ENCODE measurements at places on chromosomes 3 and 15.

GRCh38 chr3:197019021-197019420 lies 10.6 kb downstream of the MELTF start:
- no peak for DNase-seq

DNA sequence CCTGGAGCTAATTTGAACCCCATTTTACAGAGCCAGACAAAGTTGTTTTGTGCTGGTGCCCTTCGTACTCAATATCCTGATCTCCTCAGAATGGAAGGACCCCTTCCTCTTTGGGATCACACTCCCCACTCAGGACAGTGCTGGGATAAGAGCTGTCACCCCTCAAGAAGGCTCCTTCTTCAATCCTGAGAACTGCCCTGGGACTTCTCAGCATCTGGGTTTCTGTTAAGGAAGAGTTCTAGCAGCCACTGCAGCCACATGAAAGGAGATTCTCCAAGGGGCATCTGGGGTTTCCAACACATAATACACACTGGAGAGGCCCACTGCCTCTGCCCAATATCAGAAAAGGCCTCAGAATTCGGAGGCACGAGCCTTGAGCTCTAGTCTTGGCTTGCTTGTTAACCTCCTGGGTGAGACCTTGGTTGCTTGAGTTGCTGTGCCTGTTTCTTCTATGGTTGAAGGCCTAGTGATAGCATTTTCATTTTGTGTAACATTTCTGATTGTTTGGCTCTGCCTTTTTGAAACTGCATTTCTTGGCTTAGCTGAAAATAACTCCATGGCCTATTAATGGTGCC lies 78.8 kb upstream of the NMNAT3 start:
- DNase-seq, result no peak

DNA sequence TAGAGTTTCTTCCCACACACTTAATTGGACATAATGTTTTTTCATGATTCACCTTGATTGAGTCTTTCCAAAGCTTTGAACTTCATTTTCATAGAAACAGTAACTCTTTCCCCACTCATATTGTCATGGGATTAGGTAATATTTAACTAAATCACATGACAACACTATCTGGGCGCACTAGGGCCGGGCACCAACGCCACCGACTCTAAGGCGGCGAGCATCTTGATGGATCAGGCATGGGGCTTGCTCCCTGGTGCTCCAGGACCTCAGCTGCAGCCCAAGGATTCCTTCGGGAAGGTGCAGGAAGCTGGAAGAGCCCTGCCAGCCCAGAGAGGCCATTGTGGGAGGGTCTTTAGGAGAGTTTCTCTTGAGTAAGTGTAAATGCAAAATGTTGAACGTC lies 193.1 kb upstream of the UBE3A start:
- DNase-seq, result no peak

DNA sequence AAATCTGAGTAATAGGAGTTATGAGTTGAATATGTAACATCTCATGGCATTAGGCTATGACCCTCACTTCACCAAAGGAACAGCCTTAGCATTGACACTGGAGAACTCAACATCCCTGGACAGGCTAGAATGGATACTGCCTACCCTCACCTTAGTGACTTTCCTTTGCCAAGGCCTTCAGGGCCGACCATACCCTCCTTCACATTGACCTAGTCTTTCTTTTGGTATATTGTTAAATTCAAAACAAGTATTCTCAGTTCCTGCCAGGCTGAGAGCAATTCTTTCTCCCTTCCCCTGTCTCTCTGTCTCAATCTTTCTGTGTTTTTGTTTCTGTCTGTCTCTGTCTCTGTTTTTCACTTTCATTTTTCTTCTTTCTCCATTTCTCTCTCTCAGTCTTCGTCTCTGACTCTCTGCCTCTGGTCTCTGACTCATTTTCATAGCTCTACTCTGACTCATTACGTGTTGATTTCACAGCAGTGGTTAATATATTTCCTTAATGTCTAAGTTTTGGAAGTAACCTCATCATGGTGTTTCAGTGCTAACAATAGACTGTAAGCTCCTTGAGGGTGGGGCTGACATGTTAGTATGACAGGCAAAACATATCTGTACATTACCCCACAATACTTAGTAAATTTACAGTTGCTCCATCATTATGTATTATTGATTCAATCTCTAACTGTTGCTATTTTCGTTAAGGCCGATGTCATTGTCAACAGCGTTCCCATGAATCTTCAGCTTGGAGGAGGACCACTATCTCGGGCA lies 32.5 kb downstream of the PARP15 start:
- no peak for DNase-seq

DNA sequence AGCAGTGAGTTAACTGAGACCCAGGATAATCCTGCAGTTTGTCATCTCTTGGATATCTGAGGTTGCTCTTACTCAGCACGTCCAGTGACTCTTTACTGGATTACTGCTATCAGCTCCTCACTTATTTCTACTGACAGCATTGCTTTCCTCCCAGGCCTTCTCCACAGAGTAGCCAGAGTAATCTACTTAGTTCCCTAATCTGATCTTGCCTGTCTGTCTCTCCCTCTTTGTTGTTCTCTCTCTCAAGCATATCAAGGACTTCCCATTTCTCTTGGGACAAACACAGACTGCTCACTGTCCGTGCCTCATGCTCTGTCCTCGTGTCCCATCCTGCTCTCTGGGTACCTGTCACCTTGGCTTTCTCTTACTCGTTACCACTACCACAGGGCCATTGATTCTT lies 376.2 kb downstream of the FEZF2 start:
- DNase-seq, result no peak

GRCh38 chr3:11508346-11509172 lies 135.2 kb downstream of the VGLL4 start:
- DNase-seq, result no peak

- no peak for DNase-seq
These were observed 66.0 kb downstream of the MESD start for GRCh38 chr15:80923668-80924067.
